ENCODE measurements at places on chromosomes 3 and 15.

GRCh38 chr3:158830391-158830790 is 28.5 kb downstream of the MFSD1 start:
- DNase-seq: no peak

- DNase-seq: no peak
These were observed 115.0 kb upstream of the VEPH1 start for GRCh38 chr3:157618075-157618760.

- DNase-seq: no peak
These were observed 158.7 kb upstream of the SLCO3A1 start for GRCh38 chr15:91694831-91695210.

DNA sequence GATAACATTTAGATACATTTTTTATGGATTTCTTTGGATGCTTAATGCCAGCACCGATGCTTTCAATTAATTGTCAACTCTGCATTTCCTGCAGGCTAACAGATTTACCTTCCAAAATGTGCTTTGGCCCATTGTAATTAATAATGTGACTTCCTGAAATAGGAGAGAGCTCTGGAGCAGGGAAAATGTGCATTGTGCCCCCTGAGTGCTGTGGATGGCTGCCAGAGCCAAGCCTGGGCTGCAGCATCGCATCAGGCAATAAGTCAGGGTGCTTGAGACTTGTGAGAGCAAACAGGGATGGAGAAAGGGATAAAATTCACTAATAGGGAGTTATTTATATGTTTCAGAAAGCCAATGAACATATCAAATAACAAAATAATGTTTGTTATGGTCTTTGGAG is 133.8 kb downstream of the MOBP start:
- DNase-seq: no peak

DNA sequence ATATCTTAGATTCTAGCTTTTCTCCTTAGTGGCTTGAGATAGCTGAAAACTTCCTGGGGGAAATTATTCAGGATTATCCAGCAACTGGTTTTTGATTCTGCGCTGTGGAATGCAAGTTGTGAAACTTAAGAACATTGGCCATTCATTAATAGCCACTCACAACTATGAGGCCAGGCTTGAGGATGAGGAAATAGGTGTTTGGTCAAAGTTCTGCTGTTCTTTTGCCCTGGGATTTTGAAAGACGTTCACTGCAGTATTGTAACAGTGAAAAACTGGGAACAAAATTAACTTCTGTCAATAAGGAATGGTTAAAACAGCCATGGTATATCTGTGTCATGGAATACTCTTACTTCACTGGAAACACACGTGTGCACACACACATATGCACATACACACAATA is 44.1 kb downstream of the CTXND1 start:
- DNase-seq: no peak

GRCh38 chr3:183392186-183393034 is 36.0 kb downstream of the MCF2L2 start:
- no peak for DNase-seq

- no peak for DNase-seq
These were observed 526.8 kb upstream of the TBL1XR1 start for GRCh38 chr3:177724020-177724638.

DNA sequence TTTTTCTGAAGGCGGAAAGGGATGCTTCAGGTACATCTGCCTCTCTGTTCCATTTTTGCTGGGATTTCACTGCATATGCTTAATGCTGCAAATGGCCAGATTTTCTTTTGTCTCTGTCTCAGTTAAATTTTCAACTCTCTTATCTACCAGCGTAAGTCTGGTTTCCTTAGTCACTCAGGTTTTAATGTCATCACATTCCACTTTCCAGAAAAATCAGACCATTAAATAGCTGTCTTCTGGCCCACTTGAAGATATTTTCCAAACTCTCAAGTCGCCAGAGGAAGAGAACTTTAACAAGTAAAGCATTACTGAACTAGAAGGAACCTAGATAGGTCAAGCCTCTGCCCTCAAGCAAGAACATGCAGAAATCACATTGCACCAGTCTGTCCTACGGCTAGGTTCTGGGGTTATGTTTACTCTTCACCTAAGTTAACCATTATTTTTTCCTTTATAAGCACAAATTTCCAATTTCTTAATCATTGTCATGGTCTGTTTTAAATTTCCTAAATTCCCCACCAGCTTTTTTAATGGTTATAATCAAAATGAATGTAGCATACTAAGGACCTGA is 26.5 kb downstream of the AVEN start:
- no peak for DNase-seq

- no peak for DNase-seq
These were observed 504.2 kb upstream of the PROK2 start for GRCh38 chr3:72288955-72289691.

- no peak for DNase-seq
These were observed 15.8 kb upstream of the SAMMSON start for GRCh38 chr3:69983546-69984265.

DNA sequence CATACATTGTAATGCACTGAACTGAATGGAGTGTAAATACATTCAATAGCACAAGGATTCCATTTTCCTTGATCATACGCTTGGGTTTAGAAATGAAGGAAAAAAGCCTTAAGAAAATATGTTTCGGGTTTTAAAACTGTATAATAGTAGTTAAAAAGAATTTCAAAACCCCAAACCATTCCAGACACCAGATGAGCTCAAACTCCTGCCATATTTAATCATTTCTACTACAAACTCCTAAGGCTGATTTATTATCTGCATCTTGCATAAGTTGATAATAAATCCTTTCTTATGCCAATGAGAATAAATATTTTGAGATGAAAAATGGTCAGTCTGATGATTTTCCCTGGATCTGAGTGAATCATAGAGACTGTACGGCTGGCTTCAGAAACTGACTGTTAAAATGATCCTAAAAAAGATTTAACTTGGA is 51.0 kb downstream of the NR1D2 start:
- DNase-seq: no peak

DNA sequence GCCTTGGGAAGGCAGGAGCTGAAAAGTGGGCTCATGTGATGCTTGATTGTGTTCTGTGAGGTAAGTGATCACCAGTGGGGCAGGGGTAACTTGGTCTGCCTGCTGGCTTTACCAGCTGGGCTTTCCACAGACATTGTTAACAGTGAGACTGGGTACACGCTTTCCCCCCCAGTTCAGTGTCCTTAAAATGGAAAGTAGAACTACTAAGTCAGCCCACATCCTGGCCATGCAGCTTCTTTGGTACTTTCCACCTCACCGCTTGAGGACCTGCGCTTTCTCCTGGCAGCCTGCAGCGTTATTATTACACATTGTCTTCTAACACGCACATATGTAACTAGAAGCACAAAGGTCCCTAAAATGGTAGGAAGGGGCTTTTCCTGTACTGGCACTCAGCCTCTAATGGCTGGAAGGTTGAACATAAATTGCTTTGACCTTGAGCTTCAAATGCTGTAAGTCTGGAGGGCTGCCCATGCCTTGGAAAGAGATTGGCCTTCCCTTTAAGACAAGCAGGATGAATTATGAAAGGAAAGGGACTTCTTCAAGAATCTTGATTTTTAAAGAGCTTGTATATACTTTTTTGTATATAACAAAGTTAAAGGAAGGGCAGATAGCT is 216.1 kb upstream of the ROPN1 start:
- DNase-seq: no peak

DNA sequence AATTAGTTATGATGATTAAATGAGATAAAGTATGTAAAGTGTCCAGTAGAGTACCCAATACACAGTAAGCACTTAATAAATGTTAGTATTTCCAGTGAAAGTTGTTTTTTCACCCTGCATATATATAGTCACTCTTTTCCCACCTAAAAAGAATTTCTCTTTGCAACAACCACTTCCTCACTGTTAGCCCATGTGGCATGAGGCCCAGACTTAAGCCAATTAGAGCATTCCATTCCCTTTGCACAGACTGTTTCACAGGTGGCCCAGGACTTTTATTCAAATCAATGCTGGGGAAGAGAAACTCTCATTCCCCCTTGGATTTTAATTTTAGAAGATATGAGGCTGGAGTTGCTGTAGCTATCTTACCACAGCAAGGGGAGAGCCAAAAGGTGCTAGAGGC is 3.7 kb downstream of the IFT80 start:
- DNase-seq: no peak

- DNase-seq: no peak
These were observed 28.5 kb upstream of the KCNMB2 start for GRCh38 chr3:178507507-178508442.

- no peak for DNase-seq
These were observed 15.0 kb upstream of the TM6SF1 start for GRCh38 chr15:83092309-83092976.

GRCh38 chr15:39585389-39585841 is 4.5 kb downstream of the THBS1 start:
- DNase-seq: no peak

GRCh38 chr3:156519758-156520162 is 35.2 kb downstream of the SSR3 start:
- no peak for DNase-seq

GRCh38 chr15:80790236-80790635 is 11.1 kb downstream of the CEMIP start:
- DNase-seq: no peak

Measured in stimulated activated CD8-positive, alpha-beta memory T cell treated with anti-CD3 and anti-CD28 coated beads, Interleukin-4, amount 100 ng/mL, for 1 hour (primary cell).